ENCODE measurements at places on chromosomes 12 and 14. TPM values are rescaled to one million over a fixed set of nuclear protein-coding genes. Genes with fewer than 3 reads are reported as not detected.

MANSC4 gene
- polyA plus RNA-seq, result not detected

RAB3IP gene
- polyA plus RNA-seq, result 2.1 TPM

OASL gene
- polyA plus RNA-seq, result 0.49 TPM

USP44 gene
- polyA plus RNA-seq, result 1.2 TPM

SCNN1A gene
- polyA plus RNA-seq, result 0.36 TPM

SH2B3 gene
- polyA plus RNA-seq, result 20.2 TPM

PMCH gene
- not detected for polyA plus RNA-seq

- no peak for DNase-seq
Measured at GRCh38 chr14:31785574-31785973, 224.4 kb downstream of the NUBPL start.

GRCh38 chr12:26833743-26834490, 923 bp upstream of the ITPR2 start:
- DNase-seq, result no peak

GRCh38 chr12:13000616-13000924, 505 bp upstream of the HEBP1 start:
- no peak for DNase-seq

DNA sequence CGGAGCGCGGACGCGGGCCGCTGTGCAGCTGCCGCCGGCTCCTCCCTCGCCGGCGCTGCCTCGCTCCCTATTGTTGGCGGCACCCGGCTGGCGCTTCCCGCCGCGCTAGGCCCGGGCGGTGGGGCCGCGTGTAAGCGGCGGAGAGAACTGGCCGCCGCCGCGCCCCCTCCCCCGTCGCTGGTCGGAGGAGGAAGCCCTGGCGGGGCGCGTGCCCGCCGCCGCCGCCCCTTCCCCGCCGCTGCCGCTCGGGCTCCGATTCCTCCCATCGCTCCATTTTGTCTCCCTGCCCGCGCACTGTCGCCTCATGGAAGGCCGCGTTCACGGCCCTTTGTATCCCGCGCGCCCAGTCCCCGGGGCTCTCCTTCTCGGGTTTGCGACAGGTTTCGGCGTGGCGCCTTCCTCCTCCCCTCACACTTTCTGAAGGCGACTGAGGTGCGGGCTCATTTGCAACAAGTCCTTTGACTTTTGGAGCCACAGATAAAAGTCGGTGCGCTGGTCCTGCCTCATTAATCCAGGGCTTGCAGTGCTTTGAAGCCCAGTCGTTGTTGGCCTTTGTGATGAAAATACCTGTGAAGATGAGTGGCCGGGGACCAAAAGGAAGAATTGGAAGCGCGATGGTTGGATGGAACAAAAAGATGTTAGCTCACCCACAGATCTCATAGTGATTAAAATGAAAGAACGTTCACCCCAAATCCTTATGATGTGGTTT, 707 bp downstream of the CPSF6 start:
- no peak for DNase-seq

GRCh38 chr12:108835860-108836634, 21.3 kb downstream of the SSH1 start:
- no peak for DNase-seq

DNA sequence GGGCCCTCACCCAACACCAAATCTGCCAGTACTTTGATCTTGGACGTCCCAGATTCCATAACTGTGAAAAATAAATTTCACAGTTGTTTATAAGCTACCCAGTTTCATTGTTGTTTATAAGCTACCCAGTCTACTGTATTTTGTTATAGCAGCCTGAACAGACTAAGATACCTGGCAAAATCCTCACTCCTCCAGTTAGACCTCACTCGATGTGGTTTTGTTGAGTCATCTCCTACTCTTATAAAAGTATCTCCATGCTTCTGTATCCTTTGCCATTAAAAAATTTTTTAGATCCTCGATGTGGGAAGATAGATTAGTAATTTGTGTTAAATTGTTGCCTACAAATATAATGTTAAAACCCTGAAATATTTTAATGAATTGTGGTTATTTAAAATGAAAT, 16.0 kb downstream of the TXNDC16 start:
- DNase-seq, result no peak

- no peak for DNase-seq
Measured at GRCh38 chr14:59251811-59252771, 63.6 kb downstream of the DAAM1 start.

DNA sequence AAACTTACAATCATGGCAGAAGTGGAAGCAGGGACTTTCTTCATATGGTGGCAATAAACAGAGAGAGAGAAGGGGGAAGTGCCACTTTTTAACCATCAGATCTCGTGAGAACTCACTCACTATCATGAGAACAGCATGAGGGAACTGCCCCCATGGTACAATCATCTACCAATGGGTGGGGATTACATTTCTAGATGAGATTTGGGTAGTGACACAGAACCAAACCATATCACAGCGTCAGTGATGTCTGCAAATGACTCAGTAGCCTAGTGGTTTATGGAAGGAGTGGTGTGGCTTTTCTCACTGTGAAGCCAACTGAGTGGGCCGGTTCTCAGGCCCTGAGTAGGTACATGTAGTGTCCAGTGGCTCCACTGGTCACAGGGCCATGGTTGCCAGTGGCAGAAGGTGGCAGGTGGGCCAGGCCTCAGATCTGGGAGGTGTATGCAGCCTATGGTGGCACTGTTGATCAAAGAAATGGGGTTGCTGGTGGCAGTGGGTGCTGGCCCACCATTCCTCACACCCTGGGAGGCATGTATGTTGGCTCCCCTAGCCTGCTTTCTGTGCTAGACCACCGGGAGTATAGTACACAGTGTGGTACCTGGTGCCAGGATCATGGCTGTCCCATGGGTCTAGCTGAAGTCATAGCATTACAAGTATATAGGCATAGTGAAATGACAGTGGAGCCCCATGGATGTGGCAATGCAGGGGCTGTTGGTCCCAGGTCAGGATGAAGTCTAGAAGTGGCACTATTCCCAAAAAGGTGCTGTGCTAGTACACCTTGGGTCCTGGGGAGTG, 191.9 kb downstream of the NUBPL start:
- no peak for DNase-seq

DNA sequence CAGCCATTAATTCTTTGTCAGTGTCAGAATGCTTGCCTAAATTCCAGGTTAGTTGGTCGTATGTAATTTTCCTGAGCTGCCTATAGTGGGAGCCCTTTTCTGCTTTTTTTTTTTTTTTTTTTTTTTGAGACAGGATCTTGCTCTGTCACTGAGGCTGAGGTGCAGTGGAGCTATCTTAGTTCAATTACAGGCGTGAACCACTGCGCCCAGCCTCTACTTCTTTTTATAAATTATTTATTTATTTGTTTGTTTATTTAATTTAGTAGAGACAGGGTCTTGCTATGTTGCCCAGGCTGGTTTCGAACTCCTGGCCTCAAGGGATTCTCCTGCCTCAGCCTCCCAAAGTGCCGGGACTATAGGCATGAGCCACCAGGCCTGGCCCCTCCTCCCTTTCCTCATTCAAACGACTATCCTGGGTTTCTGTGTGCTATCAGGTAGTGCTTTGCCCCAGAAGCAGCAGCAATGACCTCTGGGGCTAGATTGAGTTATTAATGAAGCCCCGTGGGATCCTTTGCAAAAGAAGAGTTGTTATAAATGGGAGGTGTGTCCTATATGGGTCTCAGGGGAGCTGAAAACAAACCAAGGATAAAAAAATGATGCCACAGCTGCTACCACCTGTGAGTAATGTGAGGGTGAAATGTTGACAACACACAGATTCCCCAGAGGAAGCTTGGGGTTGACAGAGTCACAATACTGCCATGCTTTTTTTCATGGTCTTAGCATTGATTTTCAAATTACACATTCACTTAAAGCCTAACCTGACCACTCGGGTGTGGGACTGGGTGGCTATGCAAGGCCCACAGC, 34.6 kb upstream of the NFKBIA start:
- DNase-seq, result no peak

DNA sequence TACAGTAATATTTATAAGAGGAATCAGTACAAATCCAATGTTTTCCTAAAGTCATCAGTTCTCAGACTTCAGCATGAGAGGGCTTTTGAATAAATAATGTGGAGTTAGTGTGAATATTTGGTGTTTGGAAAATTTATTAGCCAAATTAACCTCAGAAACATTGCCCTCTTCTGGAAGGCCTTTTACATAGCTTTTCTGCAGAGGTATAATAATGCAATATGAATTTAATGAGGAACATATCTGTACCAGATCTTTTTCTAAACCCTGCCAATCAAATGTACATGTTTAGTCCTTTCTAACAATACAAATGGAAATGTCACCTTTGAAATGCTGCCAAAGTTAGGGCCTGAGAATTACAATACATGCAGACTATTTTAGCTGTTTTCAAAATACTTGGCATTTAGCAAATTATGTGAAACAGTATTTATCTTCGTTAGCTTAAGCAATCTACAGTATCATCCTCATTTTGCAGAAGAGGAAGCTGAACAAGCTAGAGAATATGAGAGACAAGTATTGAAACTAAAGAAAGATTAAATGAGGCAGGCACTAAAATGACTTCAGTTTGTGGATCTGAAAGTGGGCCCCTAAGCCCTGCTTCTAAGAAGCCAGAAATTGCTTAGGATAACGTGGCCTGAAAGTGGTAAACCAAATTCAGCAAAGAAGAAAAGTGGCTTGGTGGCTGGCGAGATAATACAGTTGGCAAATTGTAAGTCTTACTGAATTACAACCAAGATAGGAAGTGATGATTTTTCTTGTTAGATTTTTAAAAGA, 60.4 kb upstream of the MANSC4 start:
- no peak for DNase-seq

DNA sequence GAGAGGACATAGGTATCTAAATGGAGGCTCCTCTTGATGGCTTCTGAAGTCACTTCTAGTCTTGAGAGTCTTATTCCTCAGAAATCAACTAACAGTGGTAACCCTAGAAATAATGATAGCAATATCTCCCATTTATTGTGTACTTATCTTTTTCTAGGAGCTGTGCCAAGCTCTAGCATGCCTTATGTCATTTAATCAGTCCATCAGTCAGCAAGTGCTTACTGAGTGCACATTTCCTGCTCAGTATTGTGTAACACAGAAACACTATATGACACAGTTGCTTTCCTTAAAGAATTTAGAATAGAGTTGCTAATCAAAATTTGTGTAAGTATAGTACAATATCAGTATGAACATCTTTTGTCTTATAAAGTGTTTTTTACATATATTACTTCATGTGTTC, 36.6 kb downstream of the KRT76 start:
- DNase-seq, result no peak

DNA sequence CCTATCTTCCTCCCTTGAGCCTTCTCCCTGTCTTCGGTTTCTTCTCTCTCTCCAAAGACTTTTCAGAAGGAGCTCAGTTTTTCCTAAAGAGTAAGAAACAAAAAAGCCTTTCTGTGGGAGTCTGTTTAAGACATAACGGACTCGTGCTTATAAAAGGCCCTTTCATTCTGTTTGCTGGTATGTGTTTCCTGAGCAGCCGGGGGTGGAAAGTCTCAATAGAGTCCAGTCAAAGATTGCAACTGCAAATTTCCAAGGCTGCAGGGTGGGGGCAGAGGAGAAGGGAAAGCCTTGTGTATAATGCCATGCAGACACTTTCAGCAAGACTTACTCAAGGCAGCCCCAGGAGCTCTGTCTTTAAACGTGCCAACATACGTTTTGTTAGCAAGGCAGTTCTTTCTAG, 62.2 kb downstream of the GNG2 start:
- no peak for DNase-seq

- DNase-seq, result no peak
Measured at GRCh38 chr12:108815875-108816594, 41.3 kb downstream of the SSH1 start.

DNA sequence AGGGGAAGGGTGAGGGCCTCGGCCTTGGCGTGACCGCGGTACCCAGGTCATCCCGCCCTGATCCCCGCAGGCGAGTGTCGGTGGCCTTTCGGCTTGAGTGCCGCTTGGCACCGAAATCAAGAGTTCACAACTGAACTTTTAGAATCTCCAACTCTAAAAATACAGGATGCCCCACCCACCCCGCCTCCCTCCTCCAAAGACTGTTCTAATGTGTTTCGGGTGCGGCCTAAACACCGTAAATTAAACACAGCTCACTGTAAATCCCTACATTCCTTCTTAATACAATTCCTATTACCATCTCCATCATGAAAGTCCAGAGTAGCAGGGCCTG, 11.4 kb downstream of the SCNN1A start:
- DNase-seq, result no peak

DNA sequence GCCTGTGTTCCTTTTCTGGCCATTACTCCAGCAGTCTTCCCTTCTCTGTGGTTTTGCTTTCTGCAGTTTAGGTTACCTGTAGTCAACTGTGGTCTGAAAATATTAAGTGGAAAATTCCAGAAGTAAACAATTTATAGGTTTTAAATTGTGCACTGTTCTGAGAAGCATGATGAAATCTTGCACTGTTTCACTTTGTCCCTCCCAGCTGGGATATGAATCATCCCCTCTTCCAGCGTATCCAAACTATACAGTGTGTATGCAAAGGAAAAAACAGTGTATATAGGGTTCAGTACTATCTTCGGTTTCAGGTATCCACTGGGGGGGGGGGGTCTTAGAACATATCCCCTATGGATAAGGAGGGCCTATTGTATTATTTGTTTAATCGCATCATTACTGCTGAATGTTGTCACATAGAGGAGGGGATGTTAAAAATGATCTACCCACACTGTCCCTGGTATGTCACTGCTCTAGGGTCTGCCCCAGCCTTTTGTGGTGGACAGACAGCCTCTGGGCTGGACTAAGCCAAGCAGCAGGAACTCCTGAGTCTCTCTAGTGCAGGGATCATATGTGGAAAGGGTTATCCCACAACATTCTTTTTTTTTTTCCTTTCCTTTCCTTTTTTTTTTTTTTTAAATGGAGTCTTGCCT, 109.1 kb upstream of the MAX start:
- DNase-seq, result no peak

- DNase-seq, result no peak
Measured at GRCh38 chr12:123035841-123036240, 55.4 kb downstream of the ARL6IP4 start.

GRCh38 chr12:118979763-118980406, 1.5 kb upstream of the SRRM4 start:
- DNase-seq, result no peak

DNA sequence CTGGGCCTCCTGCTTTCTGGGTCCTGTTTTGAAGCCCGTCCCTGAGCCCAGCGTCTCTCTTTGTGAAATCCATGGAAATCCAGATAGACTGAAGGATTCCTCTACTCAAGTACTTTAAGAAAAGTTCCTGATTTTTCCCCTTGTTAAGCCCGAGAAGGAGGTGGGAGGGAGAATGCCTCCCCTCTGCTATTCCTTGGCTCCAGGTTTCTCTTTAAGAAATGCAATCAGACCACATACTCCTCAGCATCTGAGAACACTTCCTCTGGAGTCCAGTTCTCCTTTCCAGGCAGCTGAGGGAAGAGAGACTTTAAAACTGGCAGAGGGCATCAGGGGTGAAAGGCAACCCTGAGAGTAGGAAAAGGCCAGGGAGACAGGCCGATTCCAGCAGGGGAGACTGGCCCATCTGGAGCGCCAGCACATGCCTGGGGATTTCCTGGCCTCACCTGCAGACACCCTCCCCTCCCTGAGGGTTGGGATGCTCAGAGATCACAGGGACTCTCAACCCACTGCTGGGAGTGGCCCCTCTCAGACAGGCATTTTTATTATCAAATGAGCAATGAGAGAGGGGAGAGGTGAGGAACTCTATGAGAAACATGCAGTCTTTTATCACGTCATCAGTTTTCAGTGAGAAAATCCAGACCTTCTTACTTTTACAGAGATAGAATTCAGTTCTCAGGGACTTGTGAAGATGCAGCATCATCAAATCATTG, 2.0 kb upstream of the EMP1 start:
- DNase-seq, result no peak

GRCh38 chr12:121781998-121782979, 11.2 kb downstream of the RHOF start:
- DNase-seq, result no peak
